ENCODE measurements at places on chromosomes 16 and 17.

DNA sequence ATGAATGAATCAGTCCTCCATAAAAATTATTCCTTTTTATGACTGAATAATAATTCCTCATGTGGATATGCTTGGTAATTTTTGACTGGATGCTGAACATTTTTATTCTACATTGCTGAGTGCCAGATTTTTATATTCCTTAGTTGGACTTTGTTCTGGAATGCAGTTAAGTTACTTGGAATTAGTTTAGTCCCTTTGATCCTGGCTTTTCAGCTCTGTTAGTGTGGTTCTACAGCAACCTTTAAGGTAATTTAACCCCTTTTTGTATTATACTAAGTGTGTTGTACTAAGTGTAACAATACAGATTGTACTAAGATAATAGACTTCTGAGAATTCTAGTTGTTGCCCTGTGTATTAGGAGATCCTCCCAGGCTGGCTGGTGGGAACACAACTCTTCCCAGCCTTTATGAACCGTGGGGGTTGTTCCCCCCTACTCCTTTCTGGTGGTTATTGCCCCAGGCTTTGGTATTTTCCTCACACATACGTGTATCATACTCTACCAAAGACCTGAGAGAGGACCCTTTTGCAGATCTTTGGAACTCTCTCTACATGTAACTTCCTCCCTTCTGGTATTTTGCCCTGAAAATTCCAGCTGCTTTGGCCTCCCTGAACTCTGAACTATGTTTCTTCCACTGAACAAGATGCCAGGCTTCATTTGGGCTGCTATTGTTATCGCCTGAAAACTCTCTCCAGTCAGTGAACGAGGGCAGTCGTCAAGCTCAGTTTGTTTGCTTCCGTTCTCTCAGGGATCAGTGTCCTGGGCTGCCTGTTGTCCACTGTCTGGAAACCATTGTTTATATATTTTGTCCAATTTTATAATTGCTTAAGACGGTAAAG, 30.5 kb downstream of the TANGO6 start:
- H3K27me3 ChIP-seq, result no peaks in the 10 kb centered on the region
- H3K4me3 ChIP-seq, result no peak overlapping the region
- peaks cover 49% of the 10 kb centered on the region for H3K36me3 ChIP-seq
- H3K27ac ChIP-seq, result no peak overlapping the region

- H3K27ac ChIP-seq, result no peak overlapping the region
- DNase-seq, result no peak
- no peaks in the 10 kb centered on the region for H3K27me3 ChIP-seq
- peaks cover 26% of the 10 kb centered on the region for H3K4me1 ChIP-seq
- no peak overlapping the region for H3K4me3 ChIP-seq
These were observed 7.7 kb downstream of the CEP295NL start for GRCh38 chr17:78895322-78895721.

DNA sequence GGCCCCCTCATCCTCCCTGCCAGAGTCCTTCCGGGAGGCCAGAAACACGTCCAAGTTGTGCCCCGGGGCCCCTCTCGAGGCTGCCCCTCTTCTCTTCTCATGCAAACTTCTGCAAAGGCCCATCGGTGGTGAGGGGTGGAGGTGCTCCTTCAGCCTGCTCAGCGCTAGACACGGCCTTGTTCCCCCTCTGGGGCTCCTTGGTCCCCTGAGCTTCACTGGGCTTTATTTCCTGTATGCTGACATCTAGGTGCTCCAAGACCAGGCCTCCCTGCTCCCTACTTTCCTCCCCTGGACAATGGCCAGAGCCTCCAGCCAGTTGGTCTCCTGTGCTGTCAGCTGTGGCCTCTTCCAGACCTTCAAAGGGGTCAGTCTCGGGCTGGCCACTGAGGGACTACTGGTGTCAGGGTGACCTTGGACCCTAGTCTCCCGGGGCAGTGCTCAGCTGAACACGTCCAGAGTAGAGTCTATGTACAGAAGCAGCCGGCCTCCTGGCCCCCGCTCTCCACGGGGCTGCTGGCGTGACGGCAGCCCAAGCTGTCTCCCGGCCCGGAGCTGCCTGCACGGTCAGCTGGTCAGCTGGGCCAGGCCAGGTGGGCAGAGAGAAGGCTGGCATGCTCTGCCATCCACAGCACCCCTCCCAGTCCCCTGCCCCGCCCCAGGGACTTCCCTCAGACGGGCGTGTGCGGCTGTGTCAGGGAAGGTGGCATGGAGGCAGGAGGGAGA, 1.7 kb upstream of the PRR35 start:
- H3K4me1 ChIP-seq, result peaks cover 4% of the 10 kb centered on the region

GRCh38 chr17:67358612-67359011, 7.8 kb downstream of the PSMD12 start:
- peaks cover 32% of the 10 kb centered on the region for H3K4me1 ChIP-seq
- H3K27ac ChIP-seq, result no peak overlapping the region
- no peak for DNase-seq
- peaks cover 56% of the 10 kb centered on the region for H3K36me3 ChIP-seq
- H3K4me3 ChIP-seq, result no peak overlapping the region

DNA sequence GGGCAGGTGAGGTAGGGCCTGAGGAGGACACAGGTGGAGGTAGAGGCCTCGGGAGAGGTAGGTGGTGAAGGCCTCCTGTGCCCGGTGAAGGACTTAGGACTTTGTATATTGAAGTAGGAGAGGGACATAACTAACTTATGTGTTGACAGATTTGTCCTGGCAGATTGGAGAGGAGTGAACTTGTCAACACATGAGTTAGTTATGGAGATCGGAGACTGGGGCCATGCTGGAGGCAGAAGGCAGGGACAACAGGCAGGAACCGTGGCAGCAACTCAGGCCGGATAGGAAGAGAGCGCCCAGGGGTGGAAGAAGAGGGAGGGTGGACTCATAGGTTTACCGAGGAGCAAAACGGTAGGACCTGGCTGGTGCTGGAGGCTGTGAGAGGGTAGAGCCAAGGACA, 18.4 kb downstream of the GLP2R start:
- H3K36me3 ChIP-seq, result no peaks in the 10 kb centered on the region
- H3K27ac ChIP-seq, result no peak overlapping the region
- no peak for DNase-seq
- no peaks in the 10 kb centered on the region for H3K27me3 ChIP-seq
- H3K4me1 ChIP-seq, result no peaks in the 10 kb centered on the region

GRCh38 chr17:34556384-34556783, 23.0 kb upstream of the TMEM132E start:
- H3K27me3 ChIP-seq, result peaks cover 7% of the 10 kb centered on the region
- no peaks in the 10 kb centered on the region for H3K36me3 ChIP-seq
- H3K4me1 ChIP-seq, result no peaks in the 10 kb centered on the region
- H3K4me3 ChIP-seq, result no peak overlapping the region
- H3K27ac ChIP-seq, result no peak overlapping the region

DNA sequence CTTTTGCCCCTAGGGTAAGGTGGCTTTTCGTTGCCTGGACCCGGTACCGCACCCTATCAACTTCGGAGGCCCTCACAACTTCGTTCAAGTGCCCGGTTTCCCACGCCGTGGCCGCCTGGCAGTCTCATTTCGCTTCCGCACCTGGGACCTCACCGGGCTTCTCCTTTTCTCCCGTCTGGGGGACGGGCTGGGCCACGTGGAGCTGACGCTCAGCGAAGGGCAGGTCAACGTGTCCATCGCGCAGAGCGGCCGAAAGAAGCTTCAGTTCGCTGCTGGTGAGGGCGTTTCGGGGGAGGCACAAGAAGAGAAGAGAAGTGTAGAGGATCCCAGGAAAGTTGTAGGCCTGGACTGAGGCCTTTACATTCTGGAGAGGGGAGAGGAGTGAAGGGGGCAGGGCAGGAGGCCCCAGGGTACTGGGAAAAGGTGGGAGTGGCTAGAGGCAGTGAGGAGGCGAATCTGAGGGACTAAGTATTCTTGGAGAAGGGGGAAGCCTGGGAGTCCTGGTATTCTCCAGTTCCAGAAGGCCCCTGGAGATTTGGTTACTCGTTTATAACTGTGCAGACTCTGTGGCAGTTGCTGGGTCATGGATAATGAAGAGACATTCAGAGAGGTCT, 5.5 kb downstream of the CNTNAP1 start:
- peaks cover 11% of the 10 kb centered on the region for H3K4me1 ChIP-seq
- no peak overlapping the region for H3K4me3 ChIP-seq
- no peak overlapping the region for H3K27ac ChIP-seq
- peaks cover 10% of the 10 kb centered on the region for H3K27me3 ChIP-seq
